ENCODE measurements at places on chromosomes 5 and 9.

- DNase-seq, result no peak
Observed at GRCh38 chr5:855771-856530, 5.2 kb upstream of the ZDHHC11 start.

- DNase-seq, result no peak
Observed at GRCh38 chr5:493119-493701, 31.0 kb downstream of the SLC9A3 start.

DNA sequence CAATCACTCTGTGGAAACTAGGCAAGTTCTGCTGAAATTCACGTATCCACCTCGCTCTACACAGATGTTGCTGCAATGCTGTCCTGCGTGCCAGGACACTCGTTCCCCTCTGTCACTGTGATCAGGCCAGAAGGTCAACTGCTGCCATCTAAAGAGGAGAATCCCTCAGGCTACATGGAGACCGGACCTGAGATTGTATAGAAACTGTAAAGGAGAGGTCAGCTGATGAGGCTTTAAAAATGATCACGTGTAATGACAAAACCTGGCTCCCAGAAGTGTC, 80.1 kb downstream of the PRRT1B start:
- DNase-seq, result no peak

- DNase-seq, result no peak
Observed at GRCh38 chr9:74772121-74772520, 115.6 kb downstream of the TRPM6 start.

DNA sequence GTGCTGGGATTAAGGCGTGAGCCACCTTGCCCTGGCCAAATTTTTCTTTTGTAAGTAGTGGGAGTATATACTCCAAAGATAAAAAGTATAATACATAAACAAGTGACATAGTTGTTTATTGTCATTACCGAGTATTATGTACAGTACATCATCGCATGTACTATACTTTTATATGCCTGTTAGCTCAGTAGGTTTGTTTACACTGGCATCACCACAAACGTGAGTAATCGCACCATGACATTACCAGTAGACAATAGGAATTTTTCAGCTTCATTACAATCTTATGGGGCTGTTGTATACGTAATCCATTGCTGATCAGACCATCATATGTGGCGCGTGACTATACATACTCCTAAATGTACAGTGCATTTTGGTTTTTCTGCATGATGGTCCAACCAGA, 9.8 kb downstream of the SECISBP2 start:
- DNase-seq, result no peak

DNA sequence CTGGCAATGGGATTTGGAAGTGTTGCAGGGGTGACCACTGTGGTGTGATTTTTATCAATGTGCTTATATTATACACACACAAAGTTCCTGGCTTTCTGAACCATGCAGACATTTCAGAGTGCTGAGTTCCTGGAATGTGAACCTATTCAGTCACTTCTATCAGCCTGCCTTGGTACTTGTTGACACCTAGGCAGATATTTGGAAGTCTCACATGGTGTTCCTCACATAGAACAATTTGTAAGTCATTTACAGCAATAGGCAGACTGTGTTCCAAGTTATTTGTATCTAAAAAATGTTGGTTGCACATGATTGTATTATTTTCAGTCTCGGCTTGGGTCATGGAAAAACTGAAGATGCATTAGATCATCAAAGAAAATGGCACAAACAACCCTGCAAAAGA, 182.2 kb downstream of the SREK1 start:
- no peak for DNase-seq

- no peak for DNase-seq
Observed at GRCh38 chr5:172274951-172275753, 8.4 kb downstream of the UBTD2 start.

DNA sequence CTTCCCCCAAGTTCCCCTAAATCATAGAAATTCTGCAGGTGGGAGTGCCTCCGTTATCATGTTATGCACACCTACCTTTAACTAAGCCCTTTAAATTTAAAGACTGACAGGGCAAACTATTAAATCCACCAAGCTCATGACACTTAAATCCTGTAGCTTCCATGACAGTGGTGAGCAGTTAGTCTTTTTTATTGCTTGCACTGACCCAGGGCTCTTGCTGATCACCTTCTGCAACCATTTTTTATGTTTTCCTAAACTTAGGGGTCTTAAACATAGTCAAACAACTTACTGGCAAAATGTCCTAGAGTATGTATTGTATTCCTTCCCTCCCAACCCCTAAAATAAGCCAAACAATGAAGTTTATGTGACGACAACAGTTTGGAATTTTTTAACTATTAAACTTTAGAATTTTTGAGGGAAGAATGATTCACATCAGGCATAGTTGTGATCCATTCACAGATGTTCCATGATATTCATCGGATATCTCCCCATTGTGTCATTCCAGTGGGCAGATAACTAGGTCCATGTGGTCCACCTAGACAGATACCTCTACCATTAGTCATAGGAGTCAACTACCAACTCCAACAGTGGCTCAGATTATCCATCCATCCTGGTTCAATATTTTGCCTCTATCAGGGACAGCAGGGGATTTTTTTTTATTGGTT, 283.1 kb downstream of the ADAMTS6 start:
- DNase-seq, result no peak

- DNase-seq, result no peak
Observed at GRCh38 chr5:175654807-175655206, 3.1 kb upstream of the HRH2 start.

DNA sequence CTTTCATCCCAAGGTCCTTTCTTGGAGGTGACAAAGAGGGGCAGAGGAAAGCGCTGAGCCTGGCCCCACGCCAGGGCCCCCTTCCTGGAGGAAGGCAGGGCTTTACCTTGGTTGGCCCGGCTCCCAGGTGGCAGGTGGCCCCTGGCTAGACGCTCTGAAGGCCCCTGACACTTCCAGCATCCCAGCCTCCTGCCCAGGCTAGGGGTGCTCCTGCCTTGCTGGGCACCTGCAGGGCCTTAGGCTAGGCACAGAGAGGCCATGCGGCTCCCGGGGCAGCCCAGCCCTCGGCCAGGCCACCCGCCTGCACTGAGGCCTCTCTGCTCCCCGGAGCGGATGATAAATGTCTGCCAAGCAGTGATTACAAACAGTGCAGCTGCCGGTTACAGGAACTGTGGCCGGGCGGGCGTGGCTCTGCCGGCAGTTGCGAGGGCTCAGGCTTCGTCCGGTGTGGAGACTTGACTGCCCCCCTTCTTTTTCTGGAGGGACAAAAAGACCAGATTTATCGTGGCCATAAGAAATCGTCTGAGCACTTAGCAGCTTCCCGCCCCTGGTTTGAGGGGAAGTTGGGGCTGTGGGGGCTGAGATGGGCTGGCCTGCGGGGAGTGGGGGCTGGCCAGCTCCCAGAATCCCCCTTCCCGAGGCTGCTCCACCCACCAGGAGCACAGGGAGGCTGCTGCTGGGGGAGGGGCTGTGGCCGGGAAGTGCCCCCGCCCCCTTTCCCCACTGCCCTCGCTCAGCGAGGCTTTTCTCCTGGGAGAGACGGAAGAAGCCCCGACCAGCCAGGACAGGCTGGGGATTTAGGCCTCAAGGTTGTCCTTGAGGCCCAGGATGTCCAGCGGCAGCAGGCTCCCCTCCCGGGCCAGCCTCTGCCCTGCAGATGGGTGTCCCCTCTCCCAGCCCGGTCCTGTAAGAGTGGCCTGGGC, 31.6 kb upstream of the UBAC1 start:
- DNase-seq, result no peak

- no peak for DNase-seq
Observed at GRCh38 chr5:5155617-5156016, 15.5 kb downstream of the ADAMTS16 start.

DNA sequence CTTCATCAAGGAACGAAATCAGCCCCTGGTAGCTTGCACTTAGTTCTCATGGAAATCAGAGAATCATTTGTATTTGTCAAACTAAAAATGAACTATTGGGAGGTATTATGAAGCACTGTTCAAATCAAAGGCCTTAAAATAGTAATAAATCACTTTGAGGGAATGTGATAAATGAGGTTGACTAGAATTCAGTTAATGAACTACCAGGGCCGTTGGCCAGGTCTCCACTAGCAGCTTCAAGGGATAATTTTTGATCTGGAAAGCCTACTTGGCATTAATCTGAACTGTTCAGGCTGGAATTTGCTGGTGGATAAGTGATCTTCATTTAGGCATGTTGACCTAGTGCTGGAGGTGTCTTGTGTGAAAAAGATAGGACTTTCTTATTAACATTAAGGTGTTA, 76.4 kb upstream of the GPR151 start:
- no peak for DNase-seq

- no peak for DNase-seq
Observed at GRCh38 chr9:129290606-129291005, 112.5 kb upstream of the IER5L start.

DNA sequence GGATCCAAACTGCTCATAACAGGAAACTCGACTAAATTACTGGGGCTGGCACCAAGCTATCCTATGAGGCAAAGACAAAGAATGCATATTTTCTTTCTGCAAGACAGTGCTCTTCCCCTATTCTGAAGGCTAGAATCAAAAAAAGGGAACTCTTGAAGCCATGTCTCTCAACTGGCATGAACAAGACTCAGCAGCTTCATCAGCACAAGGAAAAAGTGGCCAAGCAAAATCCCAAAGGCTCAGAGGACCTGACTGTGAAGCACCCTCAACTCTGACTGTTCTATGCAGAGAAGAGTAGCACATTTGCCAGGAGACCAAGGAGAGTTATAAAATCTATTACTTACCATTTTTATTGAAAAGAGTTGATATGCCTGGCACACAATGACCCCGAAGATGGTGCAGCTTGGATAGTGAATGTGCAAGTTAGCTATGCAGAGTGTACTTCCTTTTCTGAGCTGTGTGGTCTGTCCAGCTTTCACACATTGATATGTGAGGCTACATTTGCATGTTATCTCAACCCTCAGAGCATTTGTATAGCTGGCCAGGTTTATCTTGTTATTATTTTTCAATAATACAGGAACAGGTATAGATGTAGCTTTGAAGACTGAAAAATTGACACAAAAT, 51.0 kb upstream of the FYB1 start:
- no peak for DNase-seq

DNA sequence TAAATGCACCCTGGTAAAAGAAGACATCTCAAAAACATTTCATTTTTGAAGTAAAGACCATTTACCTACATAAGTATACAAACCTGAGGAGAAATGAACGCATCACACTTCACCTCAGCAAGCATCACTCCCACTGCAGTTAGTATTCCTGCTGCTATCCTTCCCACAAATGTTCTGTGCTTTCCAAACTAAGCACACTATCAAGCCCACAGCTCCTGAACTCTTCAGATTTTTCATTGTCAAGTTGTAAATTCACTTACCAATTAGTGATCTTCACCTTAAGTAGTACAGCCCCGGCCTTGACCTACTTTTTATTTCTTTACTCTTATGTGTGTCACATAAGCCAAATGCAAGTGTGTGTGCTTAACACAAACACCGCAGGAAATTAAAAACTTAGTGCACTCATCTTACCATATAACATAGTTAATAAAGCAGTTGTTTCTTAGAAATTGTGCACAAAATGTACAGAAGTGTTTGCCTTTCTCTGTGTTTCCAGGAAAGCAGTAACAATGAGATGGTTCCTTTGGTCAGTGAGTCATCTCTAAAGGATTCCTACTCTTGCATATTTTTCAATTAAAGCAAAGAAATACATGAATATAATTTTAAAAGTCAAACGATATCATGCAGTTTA, 169.4 kb downstream of the APBA1 start:
- DNase-seq, result no peak

DNA sequence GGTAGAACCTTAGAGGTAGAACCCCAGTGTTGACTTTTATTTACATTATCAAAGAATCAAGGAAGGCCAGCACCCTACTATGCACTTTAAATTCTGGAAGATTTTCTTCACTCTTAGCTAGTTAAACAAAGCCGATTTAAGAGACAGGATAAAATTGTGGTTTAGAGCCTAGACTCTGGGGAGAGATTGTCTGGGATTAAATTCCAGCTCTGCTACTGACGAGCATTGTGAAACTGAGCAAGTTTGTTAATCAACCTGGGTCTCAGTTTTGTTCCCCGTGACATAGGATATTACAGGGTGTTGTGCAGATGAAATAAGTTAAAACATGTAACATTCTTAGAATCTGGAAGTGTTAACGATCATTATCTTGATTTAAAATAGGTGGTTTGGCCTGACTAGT, 83.5 kb downstream of the FEM1C start:
- no peak for DNase-seq

GRCh38 chr5:124591583-124591982, 154.9 kb downstream of the ZNF608 start:
- no peak for DNase-seq

- no peak for DNase-seq
Observed at GRCh38 chr9:97769208-97769607, 72.1 kb upstream of the XPA start.

DNA sequence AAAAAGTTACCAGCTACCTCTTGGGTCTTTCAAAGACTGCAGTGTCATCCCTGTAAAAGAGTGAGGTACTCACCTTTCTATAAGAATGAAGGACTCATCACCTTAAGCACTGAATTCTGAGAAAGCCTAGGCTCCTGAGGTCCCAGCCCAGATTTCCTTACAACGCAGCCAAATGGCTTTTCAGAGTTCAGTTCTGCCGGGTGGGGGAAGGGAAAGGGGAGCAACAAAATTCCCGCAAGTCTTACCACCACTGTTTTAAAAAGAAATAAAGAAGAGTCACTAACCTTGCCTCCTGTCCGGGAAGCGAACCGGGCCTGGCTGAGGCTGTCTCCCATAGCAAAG, 373 bp downstream of the ADAMTS12 start:
- DNase-seq, result no peak

- DNase-seq, result no peak
Observed at GRCh38 chr5:40484495-40484894, 195.2 kb upstream of the PTGER4 start.

GRCh38 chr9:21661626-21662025, 140.8 kb upstream of the MTAP start:
- DNase-seq, result no peak

DNA sequence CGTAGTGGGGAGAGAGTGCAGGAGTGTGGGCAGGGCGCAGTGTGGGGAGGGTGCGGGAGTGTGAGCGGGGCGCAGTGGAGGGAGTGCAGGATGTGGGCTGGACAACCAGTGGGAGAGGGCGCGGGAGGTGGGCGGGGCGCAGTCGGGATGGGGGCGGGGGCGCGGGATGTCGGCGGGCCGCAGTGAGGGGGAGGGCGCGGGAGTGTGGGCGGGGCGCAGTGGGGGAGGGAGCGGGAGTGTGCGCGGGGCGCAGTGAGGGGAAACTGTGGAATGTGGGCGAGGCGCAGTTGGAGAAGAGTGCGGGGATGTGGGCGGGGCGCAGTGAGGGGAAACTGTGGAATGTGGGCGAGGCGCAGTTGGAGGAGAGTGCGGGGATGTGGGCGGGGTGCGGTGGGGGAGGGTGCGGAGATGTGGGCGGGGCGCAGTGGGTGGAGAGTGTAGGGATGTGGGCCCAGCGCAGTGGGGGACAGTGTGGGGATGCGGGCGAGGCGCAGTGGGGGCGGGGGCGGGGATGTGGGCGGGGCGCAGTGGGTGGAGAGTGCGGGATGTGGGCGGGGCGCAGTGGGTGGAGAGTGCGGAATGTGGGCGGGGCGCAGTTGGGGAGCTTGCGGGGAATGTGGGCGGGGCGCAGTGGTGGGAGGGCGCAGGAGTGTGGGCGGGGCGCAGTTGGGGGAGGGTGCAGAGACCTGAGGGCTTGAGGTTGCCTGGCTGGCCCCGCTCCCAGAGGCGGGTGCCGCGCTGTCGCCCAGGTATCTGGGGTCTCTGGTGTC, at the start of gene NXNL2:
NXNL2 (plus strand) TSS at position 723 of the 770 bp plus-strand sequence. CDS start 257 bp downstream, outside the sequence.
- no peak for DNase-seq
